ENCODE measurements at places on chromosomes 2 and 18.

DNA sequence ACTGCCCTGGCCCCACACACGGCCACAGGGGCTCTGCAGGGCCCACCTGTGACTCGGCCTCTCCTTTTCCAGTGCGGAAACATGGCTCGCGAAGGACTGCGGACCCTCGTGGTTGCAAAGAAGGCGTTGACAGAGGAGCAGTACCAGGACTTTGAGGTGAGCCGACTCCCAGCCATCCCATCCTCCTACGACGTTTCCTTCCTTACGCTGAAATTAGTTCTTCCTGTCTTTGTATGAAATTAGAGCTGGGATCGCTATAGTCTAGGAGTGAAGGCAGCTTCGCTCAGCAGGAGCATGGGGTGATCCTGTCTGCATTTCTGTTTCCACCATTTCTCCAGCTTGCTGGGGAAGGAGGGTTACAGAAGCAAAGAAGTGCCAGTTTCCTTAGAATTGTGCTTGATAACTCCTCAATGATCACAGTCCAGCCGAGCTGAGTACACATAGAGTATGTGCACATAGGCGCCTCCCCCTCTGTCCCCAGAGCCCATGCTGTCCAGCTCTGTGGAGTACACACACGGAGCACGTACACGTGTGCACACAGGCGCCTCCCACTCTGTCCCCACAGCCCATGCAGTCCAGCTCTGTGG lies 59.1 kb upstream of the NFATC1 start:
- no peak for DNase-seq

DNA sequence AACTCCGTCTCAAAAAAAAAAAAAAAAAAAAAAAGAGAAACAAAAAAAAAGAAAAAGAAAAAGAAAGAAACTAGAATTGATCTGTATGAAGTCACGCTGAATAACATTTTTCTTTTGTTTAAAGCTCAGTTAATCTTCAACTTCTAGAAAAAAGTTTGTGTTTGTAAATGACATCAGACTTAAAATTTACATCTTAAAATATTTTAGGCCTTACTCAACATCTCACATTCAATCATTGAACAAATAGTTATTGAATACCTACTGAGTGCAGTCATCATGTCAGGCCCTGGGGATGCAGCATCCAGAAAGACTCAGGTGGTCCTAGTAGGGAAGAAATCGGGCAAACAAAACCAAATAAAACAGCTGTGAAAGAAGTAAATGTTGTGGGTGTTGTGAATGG lies 292.3 kb upstream of the FANCL start:
- no peak for DNase-seq

- DNase-seq = no peak
Observed at GRCh38 chr2:223536546-223536945, 65.6 kb downstream of the SCG2 start.

GRCh38 chr2:119744335-119744939 lies 15.3 kb upstream of the PTPN4 start:
- DNase-seq = peak; percentile 22

DNA sequence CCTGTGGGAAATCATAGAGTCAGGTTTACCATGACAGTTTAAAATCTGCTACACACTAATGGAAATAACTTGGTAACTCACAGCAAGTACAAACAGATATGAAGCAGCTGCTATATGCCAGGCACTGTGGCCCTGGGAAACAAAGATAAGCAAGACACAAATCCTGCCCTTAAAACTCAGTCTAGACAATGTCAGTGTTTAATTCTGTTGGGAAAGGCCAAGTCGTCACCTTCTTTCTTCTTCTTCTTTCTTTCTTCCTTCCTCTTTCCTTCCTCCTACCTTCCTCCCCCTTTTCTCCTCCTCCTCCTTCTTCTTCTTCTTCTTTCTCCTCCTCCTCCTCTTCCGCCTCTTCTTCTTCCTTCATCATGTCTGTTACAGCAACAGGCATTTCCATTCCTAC lies 26.8 kb downstream of the PLEK start:
- no peak for DNase-seq

DNA sequence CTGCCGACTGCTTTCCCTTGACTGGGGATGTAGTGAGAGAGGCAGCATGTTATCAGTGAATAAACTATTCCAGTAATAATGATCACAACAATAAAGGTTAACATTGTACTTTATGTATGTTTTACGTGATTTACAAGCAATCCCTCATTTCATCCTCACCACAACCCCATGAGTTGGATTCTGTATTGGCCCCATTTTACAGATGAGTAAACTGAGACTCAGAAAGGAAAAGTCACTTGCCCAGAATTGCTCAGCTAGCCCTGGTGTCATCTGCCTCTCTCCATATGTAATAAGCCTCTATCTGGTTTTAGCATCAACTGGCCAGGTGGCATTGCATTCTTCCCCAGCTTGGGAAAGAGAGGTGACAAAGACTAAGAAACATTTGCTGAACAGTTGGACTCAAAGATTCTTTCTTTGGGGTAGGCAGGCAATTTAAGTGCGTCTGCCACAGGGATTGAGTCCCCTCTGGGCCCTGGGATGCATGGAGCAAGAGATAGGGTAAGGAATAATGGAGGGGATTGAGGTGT lies 2.2 kb downstream of the CXCR2 start:
- DNase-seq = no peak

DNA sequence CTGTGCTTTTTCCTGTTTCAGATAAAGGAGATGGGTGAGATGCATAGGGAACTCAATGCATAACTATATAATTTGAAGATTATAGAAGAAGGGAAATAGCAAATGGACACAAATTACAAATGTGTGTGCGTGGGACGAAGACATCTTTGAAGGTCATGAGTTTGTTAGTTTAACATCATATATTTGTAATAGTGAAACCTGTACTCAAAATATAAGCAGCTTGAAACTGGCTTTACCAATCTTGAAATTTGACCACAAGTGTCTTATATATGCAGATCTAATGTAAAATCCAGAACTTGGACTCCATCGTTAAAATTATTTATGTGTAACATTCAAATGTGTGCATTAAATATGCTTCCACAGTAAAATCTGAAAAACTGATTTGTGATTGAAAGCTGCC lies 16.4 kb upstream of the MSH2 start:
- no peak for DNase-seq

- no peak for DNase-seq
Observed at GRCh38 chr18:71832946-71833617, 711.1 kb downstream of the CBLN2 start.

- no peak for DNase-seq
Observed at GRCh38 chr2:25381502-25381901, 39.8 kb upstream of the DNMT3A start.

DNA sequence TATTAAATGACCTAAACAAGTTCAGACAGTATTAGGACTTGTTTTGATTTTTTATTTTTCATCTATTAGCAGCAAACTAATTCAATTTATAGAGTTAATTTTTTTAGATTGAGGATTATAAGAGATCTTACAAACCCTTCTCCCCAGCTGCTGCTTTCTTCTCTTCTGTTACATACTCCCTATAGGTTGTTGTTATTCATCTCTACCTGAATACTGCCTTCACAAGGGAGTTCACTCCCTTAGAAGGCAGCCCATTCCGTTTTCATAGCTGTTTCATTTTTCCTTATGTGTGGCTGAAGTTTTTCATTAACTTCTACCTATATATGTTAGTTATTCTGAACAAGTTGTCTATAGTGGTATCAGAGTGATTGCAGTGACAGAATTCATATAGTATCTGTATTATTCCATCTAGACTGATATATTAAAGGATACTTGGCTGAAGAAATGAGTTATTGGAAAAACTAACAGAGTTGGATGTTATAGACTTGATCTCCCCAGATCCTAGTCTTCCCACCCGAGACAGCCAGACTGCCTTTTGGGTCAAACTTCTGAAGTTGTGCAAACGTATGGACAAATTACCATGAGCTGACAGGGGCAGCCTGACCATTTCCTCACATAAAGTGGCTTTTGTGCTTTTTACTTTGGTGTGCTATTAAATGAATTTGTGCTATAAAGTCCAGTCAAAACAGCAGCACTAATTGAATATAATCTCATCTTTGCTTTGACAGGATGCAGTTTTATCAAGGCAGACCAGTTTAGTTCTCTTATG lies 8.7 kb downstream of the GLS start:
- no peak for DNase-seq

DNA sequence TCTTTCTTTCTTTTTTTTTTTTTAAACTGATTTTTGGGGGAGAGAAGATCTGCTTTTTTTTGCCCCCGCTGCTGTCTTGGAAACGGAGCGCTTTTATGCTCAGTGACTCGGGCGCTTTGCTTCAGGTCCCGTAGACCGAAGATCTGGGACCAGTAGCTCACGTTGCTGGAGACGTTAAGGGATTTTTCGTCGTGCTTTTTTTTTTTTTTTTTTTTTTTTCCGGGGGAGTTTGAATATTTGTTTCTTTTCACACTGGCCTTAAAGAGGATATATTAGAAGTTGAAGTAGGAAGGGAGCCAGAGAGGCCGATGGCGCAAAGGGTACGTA lies 587 bp downstream of the MEIS1 start:
- no peak for DNase-seq

DNA sequence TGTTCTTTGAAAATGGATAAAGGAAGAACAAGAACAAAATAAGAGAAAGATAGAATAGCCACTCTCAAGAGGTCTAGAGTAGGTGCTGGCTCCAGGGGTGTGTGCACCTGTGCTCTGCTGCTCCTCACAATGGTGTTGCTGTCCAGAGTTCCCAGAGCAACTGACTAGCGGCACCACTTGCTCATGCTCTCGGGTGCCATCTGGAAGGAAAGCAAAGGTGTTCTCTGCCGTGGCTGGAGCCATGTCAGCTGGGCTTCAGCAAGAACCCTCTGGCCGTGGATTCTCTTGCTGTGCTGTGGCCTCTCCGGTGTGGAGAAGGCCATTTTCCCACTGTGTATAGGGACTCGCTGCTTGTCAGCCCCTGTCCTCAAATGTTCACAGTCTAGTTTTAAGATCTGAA lies 114.6 kb upstream of the TEX51 start:
- no peak for DNase-seq

GRCh38 chr2:26424221-26424620 lies 22.5 kb downstream of the DRC1 start:
- DNase-seq = no peak

GRCh38 chr18:2914881-2915240 lies 68.1 kb downstream of the EMILIN2 start:
- DNase-seq = no peak

DNA sequence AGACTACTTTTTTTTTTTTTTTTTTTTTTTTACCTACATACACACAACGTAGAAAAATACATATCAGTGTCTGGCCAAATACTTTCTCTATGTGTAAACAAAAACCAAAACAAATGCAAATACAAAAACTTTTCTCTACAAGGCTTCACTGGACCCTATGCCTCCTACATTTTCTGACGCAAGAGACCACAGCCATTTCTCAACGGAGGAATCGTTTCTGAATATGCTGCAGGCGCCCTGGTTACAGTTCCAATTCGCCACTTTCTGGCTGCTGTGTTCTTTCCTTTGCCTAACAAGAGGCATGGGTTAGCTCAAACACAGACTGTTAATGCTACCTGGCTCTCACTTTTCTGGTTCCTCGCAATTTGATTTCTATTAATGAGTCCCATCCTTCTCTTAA lies 96.4 kb downstream of the EPB41L3 start:
- DNase-seq = no peak

DNA sequence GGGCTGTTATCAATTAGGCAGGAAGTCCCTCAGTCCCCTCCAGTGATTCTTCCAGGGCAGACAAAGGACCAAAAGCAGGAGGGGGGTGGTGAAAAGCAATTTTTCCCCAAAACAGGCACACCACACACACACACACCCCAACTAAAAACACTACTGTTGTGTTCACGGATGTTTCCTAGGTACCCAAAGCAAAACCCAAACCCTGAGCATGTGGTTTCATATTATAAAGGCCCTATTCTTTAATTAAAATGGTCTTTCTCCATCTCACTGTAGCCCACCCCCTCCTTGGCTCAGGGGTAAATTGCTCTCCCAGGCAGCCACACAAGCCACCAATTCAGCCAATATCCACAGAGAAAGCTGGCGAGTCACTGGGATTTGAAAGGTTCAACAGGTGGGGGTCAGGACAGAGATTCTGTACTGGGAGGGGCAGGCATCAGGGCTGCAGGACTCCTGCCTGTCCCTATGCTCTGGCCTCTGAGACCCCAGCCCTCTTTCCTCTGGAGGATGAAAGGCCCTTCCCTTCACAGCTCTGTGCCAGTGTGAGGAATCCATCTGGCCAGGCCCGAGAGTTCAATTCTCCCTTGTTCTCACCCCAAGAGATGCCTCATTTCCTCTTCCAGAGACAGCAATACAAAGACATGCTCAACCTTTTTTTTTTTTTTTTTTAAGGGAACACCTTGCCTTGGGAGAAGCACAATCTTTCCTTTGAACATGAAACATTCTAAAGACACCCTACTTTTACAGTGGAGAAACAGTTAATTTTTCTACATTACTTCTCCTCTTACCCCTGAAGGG lies 43.6 kb downstream of the SPRED2 start:
- no peak for DNase-seq

- DNase-seq = no peak
Observed at GRCh38 chr2:54670485-54671009, 52.9 kb upstream of the EML6 start.

- DNase-seq = no peak
Observed at GRCh38 chr2:134532537-134532936, 186.3 kb downstream of the TMEM163 start.

- DNase-seq = no peak
Observed at GRCh38 chr2:89851583-89851905, 1160.1 kb downstream of the RPIA start.

GRCh38 chr2:28227498-28227897 lies 165.2 kb upstream of the FOSL2 start:
- DNase-seq = no peak
